A172 (cell line): ENCODE measurements at places on chromosomes 11 and 22.

- no peak for DNase-seq
Observed at GRCh38 chr11:17432002-17432401, 43.5 kb upstream of the KCNJ11 start.

GRCh38 chr22:43289976-43290721 lies 53.0 kb downstream of the SCUBE1 start:
- DNase-seq: no peak

GRCh38 chr11:115984228-115984627 lies 480.0 kb upstream of the CADM1 start:
- DNase-seq: no peak

GRCh38 chr11:59088162-59088561 lies 2.1 kb downstream of the GLYATL1B start:
- DNase-seq: no peak

GRCh38 chr11:70494559-70495350 lies 96.4 kb downstream of the CTTN start:
- DNase-seq: no peak

DNA sequence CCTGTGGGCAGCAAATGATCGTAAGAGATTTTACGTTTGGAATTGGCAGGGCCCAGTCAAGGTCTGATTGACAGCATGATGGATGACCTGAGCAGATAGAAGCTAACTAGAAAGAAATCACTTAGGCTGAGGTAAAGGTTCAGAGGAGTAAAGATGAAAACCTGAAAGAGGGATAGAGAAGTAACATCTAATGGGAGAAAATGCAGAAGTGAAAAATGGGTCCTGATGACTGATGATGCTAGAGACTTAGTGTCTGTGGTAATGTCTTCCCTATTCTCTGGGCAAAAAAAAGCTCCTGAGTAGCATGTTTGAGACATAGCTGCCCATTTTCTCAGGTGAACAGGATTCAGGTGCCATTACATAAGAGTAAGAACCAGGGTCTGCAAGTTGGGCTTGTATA lies 628.8 kb upstream of the ANO5 start:
- no peak for DNase-seq

DNA sequence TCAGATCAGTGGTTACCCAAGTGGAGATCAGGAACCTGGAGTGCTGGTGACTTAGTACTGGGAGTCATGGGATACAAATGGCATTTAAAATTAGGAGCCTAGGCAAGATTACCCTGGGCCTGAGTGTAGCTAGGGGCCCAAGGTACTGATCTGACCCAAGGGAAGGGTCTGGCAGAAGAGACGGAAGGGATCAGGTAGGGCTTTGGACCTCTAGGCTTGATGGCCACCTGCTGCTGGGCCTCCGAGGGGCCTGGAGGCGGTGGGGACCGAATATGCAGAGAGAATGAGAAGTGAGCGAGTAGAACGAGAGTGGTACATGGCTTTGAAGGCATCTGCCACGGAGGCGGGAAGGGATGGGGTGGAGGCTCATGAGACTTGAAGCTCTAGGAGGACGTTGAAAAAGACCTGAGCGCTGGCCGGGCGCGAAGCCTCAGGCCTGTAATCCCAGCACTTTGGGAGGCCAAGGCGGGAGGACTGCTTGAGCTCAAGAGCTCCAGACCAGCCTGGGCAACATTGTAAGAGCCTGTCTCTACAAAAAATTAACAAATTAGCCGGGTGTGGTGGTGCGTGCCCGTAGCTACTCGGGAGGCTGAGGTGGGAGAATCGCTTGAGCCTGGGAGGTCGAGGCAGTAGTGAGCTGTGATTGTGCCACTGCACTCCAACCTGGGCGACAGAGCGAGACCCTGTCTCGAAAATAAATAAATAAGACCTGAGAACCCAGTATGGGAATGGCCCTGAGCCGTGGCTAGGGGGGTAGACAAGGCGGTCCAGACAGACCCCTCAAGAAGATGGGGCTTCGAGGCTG lies 563 bp upstream of the PPIL2 start:
- DNase-seq: no peak

- DNase-seq: peak; percentile 68
Observed at GRCh38 chr11:58524232-58525036, 16.5 kb upstream of the OR5B21 start.

DNA sequence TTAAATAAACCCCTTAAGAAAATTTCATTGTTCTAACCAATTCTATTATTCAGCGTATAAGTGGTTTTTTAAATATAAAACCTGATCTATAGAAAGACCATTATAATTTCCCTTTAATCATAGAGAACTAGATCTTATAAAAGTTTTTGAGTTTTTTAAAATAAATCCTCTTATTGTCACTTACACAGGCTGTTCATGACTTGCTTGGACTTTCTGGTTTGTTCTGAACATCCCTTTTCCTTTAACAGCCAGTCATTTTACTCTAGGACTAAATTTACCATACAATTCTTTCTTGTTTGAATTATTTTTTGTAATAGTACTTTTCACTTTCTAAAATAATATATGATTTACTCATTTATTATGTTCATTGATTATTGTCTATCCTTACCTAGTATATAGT lies 4.7 kb downstream of the NXPE2 start:
- DNase-seq: no peak

DNA sequence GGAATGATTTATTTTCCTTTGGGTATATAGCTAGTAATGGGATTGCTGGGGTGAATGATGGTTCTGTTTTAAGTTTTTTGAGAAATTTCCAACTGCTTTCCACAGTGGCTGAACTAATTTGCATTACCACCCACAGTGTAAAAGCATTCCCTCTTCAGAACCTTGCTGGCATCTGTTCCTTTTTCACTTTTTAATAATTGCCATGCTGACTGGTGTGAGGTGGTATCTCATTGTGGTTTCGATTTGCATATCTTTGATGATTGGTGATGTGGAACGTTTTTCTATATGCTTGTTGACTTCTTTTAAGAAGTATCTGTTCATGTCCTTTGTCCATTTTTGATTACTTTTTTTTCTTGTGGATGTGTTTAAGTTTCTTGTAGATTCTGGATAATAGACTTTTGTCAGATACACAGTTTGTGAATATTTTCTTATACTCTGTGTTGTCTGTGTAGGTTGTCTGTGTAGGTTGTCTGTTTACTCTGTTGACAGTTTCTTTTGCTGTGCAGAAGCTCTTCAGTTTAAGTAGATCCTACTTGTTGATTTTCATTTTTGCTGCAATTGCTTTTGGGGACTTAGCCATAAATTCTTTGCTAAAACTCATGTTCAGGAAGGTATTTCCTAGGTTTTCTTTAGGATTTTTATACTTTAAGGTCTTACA lies 291.8 kb upstream of the DDI1 start:
- DNase-seq: no peak

DNA sequence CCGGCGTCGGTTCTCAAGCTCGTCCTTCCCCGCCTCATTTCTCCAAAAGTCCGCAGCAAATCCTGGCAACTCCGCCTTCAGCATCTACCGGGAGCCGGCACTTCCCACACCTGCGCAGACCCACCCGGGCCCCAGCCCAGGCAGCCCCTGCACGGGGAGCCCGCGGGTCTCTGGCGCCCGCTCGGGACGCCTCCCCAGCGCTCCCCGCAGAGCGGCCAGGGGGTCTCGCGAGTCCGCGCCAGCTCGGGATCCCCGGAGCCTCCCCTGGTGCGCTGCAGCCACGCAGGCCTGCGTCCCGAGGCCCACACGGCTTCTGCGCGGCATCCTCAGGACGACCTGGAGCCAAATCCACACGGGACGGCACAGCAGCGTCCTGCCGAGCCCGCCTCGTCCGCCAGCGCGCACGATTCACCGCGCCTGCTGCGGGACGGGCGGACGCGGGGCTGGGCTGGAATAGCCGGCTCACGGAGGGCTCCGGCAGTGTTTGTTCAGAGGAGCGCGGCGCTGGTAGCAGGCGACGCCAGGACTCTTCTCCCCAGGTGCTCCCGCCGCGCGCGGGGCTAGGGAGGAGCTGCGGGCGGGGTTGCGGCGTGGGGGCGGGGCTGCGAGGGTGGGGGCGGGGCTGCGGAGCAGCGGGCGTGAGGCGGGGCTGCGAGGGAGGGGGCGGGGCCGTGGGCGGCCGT lies 816 bp upstream of the PHRF1 start:
- DNase-seq: no peak

DNA sequence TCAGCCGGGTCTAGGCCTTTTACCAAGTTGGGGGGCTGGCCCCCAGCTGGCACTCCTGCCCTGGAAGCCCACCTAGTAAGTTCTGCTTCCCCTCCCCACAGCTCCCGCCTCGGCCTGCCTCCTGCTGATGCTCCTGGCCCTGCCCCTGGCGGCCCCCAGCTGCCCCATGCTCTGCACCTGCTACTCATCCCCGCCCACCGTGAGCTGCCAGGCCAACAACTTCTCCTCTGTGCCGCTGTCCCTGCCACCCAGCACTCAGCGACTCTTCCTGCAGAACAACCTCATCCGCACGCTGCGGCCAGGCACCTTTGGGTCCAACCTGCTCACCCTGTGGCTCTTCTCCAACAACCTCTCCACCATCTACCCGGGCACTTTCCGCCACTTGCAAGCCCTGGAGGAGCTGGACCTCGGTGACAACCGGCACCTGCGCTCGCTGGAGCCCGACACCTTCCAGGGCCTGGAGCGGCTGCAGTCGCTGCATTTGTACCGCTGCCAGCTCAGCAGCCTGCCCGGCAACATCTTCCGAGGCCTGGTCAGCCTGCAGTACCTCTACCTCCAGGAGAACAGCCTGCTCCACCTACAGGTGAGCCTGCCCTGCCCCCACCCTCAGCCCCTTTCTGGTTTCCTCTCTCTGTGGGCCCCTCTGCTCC lies 7.3 kb downstream of the RTN4RL2 start:
- DNase-seq: no peak

- DNase-seq: no peak
Observed at GRCh38 chr22:40414311-40414710, 43.9 kb downstream of the SGSM3 start.

GRCh38 chr11:27977031-27977430 lies 130.9 kb downstream of the KIF18A start:
- DNase-seq: peak; percentile 52

GRCh38 chr11:115333121-115333520 lies 171.1 kb downstream of the CADM1 start:
- DNase-seq: peak; percentile 33

- no peak for DNase-seq
Observed at GRCh38 chr22:44693756-44694155, 8.2 kb upstream of the PRR5 start.

GRCh38 chr22:31346255-31346732 lies at the start of gene PATZ1:
TSS of gene PATZ1 (minus strand) at chr22:31346346. CDS start at chr22:31345602, 744 bp downstream.
- peak; percentile 13 for DNase-seq

GRCh38 chr22:50250555-50251476 lies at the start of gene HDAC10:
TSS of gene HDAC10 (minus strand) at chr22:50251265. CDS start at chr22:50251032, 233 bp downstream.
- DNase-seq: no peak

GRCh38 chr11:47800759-47801158 lies 33.6 kb upstream of the FNBP4 start:
- no peak for DNase-seq

GRCh38 chr11:91922846-91923245 lies 301.8 kb upstream of the FAT3 start:
- DNase-seq: no peak

GRCh38 chr11:30326114-30326778 lies 3.3 kb downstream of the ARL14EP start:
- no peak for DNase-seq
